ENCODE measurements at places on chromosomes 12 and 14. TPM values are rescaled to one million over a fixed set of nuclear protein-coding genes. Genes with fewer than 3 reads are reported as not detected.

DNA sequence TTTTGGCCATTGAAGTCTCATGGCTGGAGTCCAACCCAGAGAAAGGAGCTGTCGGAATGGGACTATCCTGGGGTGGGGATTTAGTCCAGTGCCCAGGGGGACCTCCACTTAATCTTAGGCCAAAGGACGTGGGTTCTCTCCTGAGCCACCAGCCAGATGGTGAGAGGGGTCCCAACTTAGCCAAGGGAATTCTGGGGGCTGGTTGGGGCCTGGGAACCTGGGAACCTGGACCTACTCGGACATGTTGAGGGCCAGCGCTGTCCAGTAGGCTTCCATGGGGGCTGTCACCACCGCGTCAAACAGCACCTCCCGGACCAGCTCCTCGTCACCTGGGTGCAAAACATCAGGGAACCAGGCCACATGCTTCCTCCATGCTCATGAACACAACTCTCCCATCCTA lies 33.4 kb downstream of the LRTM2 start:
- no peak for DNase-seq

CLEC6A gene
- total RNA-seq: not detected

DNA sequence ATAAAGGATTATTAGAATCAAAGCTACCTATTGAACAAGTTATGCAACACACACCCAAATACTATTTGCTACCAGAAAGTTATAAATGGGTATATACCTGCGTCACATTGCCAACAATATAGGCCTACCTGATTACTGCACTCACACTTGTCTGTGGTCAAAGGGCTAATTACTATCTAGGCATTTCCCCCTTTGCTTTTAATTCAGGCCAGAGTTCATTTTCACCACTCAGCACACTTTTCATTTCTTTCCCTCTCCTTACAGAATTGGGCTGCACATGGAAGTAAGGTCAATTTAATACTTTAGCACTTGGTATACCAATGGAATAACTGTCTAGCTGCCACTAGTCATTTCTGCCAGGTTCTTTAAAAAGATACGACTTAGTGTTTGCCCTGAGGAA lies 1.7 kb downstream of the SOS2 start:
- DNase-seq: no peak

- DNase-seq: no peak
Observed at GRCh38 chr12:2165021-2165420, 112.2 kb downstream of the CACNA1C start.

DNA sequence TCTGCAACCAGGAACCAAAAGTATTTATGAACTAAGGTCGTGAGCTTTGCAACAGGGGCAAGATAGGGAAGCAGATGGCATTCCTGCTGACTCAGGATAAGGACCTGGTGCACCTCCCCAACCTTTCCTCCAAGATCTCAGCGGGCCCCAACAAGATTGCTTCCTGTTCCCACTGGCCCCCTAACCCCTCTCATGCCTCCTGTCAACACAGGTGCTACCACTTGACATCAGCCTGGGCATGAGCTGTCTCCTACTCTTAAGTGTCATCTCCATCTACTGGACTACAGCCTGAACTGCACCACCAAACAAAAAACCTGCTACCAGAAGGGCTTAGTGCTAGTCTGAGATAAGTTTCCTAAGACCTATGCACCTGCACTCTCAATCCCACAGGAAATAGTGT lies 32.7 kb downstream of the MED6 start:
- DNase-seq: peak; percentile 45

- no peak for DNase-seq
Observed at GRCh38 chr14:92716131-92716530, 32.3 kb downstream of the LGMN start.

HSPB8 gene
- 2.9 TPM for total RNA-seq

- peak; percentile 69 for DNase-seq
Observed at GRCh38 chr12:14394317-14395073, 29.0 kb downstream of the ATF7IP start.

OTOGL gene
- total RNA-seq: 0.36 TPM

KSR2 gene
- under 0.01 TPM for total RNA-seq

HOXC12 gene
- total RNA-seq: under 0.01 TPM

GRCh38 chr12:74129702-74130101 lies 407.9 kb upstream of the ATXN7L3B start:
- DNase-seq: no peak

SERPINA1 gene
- total RNA-seq: 0.29 TPM

DNA sequence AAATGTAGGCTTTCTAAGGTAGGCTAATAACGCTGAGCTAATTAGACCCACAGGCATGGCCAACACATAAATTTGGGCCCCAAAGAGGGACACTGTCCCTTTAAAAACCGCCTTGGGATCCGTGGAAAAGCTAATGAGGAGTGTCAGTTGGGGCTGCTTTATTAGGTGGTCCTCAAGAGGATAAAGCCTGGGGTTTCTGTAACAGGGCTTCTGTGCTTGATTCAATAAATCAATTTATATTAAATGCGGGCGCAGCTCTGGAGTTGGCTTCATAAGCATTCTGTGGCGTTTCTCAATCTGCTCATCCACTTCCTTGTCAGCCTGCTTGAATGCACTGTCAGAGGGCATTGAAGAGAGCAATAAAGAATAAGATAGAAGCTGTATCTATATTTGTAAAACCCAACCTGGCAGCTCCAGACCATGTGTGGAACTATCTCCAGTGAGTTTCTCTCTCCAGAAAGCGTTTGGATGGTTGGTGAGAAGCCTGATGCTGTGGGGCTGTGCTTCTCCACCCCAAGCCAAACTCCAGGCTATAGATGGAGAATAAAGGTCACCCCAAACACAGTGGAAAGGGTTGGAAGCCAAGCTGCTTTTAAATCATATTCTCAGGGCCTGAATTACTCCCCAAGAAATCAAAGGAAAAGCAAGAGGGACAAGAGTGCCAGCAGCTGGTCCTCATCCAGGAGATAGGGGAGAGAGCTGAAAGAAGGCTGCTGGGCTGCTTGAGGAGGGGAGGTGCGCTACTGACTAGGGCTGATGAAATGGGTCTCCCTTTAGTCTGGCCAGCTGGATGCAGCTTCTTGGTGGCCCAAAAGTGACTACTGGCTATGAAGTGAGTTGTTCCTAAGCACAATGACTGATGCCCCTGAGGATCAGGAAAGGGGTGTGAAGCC lies 222.0 kb downstream of the PPM1H start:
- no peak for DNase-seq

GRCh38 chr12:75870878-75871277 lies 160.7 kb downstream of the PHLDA1 start:
- DNase-seq: peak; percentile 21

SCYL2 gene
- 64.4 TPM for total RNA-seq

NCAPD2 gene
- total RNA-seq: 21.0 TPM

BIN2 gene
- total RNA-seq: not detected

DNA sequence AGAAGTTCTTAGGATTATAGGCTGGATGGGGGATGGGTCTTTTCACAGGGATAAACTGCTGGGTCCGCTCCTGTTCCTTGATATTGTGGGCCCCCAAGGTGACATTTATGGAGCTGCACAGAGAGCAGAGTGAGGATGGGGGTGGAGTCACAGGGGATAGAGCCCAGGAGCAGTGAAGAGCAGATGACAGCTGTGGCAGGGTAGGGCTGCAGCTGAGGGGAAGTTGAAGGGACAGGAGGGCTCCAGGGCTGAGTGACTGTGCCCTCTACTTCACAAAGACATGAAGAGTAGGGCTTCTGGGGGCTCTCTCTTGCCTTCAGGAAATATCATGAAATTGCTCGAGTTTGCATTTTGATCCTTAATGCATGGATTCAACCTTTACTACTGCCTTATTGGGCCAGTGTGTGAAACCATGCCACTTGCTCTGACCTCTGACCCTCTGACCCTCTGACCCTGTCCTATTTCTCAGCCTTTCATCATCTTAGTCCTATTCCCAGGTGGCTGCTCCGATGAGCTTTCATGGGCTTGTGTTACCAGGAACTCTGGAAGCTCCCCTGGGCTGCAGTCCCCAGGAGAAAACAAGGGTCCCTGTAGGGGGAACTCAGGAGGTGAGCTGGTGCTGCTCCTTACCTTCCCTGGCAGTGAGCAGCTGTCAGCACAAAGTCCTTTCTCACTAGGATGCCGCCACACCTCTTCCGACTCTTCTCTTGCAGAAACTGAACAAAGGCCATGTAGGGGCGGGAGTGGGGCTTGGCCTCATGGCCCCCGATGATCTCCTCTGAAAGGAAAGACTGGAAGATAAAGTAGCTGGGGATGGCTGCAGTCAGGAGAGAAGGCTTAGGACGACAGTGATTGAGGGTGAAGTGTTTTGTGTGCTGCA lies 1.6 kb downstream of the GZMH start:
- DNase-seq: no peak

DNA sequence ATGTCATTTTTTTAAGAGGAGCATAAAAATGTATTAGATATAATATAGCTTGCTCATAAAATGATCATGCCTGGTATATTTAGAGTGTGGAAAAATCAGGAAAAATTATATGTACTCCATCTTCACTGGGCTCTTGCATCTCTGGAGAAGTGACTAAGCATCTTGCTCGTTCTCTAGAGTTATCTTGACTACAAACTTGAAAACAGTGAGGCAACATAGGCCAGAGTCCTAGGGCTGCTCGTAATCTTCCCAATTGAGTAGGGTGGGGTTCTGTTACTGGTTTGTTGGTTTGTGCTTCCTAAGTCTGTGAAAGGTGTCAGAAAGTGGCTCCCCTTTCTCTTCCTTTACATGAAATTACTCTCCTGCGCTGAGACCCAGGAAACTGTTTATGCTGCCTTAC lies 46.2 kb downstream of the AACS start:
- DNase-seq: no peak

Data from osteoblast (primary cell).